ENCODE measurements at places on chromosomes 6 and 20. TPM values are rescaled to one million over a fixed set of nuclear protein-coding genes. Genes with fewer than 3 reads are reported as not detected.

DNA sequence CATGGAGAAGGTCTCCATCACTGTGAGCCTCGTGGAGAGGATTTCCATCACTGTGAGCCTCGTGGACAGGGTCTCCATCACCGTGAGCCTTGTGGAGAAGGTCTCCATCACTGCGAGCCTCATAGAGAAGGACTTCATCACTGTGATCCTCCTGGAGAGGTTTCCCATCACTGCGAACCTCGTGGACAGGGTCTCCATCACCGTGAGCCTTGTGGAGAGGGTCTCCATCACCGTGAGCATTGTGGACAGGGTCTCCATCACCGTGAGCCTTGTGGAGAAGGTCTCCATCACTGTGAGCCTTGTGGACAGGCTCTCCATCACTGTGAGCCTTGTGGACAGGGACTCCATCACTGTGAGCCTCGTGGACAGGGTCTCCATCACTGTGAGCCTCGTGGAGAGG is 140.4 kb downstream of the ERMARD start:
- no peak for DNase-seq
- peaks cover 19% of the 10 kb centered on the region for H3K27me3 ChIP-seq
- no peaks in the 10 kb centered on the region for H3K4me1 ChIP-seq
- no peak overlapping the region for H3K4me3 ChIP-seq
- H3K27ac ChIP-seq, result no peak overlapping the region

GRCh38 chr20:37755665-37756064 is 61.8 kb downstream of the CTNNBL1 start:
- no peak overlapping the region for H3K27ac ChIP-seq
- H3K36me3 ChIP-seq, result peaks cover 5% of the 10 kb centered on the region
- H3K4me3 ChIP-seq, result no peak overlapping the region
- no peaks in the 10 kb centered on the region for H3K27me3 ChIP-seq
- no peak for DNase-seq
- H3K4me1 ChIP-seq, result no peaks in the 10 kb centered on the region

DNA sequence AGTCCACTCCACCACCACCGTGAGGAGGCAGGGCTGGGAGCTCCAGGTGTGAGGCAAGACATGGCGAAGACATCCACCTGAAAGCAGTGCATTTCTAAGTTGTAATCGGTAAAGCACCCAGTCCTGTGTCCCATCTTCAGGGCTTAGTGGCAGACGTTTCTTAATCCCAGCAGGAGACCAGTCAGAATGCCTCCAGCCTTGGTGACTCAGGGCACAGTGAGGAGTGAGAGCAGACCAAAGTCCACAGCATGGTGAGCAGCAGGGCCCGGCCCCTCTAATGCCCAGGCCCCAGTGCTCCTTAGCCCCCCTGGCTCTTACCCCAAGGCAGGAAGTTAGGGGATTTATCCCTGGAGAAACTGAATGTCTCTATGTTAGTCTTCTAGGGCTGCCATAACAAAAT is 183.9 kb downstream of the SYNDIG1 start:
- no peak overlapping the region for H3K4me3 ChIP-seq
- DNase-seq, result no peak
- H3K36me3 ChIP-seq, result no peaks in the 10 kb centered on the region
- no peaks in the 10 kb centered on the region for H3K4me1 ChIP-seq
- H3K27ac ChIP-seq, result no peak overlapping the region

GRCh38 chr6:73702444-73702843 is 6.4 kb downstream of the CD109 start:
- H3K27ac ChIP-seq, result no peak overlapping the region
- DNase-seq, result no peak
- peaks cover 7% of the 10 kb centered on the region for H3K36me3 ChIP-seq
- peaks cover 24% of the 10 kb centered on the region for H3K4me1 ChIP-seq
- peaks cover 6% of the 10 kb centered on the region for H3K27me3 ChIP-seq

GRCh38 chr20:2313316-2313715 is 17.5 kb downstream of the TGM3 start:
- no peaks in the 10 kb centered on the region for H3K4me1 ChIP-seq
- no peak overlapping the region for H3K4me3 ChIP-seq
- no peak for DNase-seq
- H3K27ac ChIP-seq, result no peak overlapping the region
- H3K36me3 ChIP-seq, result no peaks in the 10 kb centered on the region

DNA sequence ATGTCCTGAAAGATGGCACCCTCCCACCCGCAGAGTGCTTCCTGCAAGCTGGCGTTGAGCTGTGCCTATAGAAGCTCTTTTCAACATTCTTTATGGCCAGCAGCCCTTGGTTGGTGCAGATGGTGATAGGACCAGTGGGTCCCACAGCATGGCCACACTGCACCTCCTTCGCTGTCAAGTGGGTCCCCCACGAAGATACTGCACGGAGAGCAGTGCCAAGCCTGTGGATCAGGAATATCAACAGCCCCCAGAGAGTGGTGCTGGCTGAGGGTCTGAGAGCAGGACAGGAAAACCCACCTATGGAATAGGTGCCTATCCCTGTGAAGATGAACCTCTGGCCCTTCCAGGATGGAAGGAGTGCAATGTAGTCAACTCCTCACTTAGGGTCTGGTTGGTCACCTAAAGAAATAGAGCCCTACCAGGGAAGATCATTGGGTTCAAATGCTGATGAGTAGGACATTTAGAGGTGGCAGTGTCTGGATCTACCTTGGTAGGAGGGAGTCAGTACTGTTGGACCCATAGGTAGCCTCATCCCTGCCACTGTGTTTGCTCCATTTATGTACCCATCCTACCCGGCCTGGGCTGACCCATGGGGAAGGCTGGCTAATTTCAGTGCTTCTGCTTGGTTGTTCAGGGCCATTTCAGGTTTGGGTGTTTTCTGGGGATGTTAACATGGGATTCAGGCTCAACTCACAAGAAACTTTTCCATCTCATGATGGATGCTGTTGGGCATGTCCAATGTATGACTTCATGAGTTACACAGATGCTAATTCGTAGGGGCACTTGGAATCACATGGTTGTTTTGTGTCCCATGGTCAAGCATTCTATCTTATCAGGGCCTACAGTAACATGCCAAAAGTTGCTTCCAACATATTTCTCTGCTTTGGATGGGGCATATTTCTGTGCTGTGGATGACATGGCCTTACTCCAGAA is 33.4 kb upstream of the MICB start:
- DNase-seq, result no peak
- H3K4me3 ChIP-seq, result peak overlapping the region; percentile 99
- H3K27ac ChIP-seq, result peak overlapping the region; percentile 88
- peaks cover 11% of the 10 kb centered on the region for H3K36me3 ChIP-seq

GRCh38 chr6:124560873-124561567 is 401.2 kb upstream of the RNF217 start:
- H3K36me3 ChIP-seq, result no peaks in the 10 kb centered on the region
- no peaks in the 10 kb centered on the region for H3K27me3 ChIP-seq
- no peak overlapping the region for H3K27ac ChIP-seq
- H3K4me1 ChIP-seq, result no peaks in the 10 kb centered on the region
- no peak overlapping the region for H3K4me3 ChIP-seq

GRCh38 chr6:34295721-34296120 is 46.9 kb upstream of the SMIM29 start:
- no peaks in the 10 kb centered on the region for H3K27me3 ChIP-seq
- no peak for DNase-seq
- H3K4me1 ChIP-seq, result peaks cover 20% of the 10 kb centered on the region
- peak overlapping the region; percentile 46 for H3K4me3 ChIP-seq
- peaks cover 11% of the 10 kb centered on the region for H3K36me3 ChIP-seq

- H3K36me3 ChIP-seq, result peaks cover 7% of the 10 kb centered on the region
- DNase-seq, result no peak
- no peaks in the 10 kb centered on the region for H3K27me3 ChIP-seq
- H3K4me1 ChIP-seq, result peaks cover 38% of the 10 kb centered on the region
- H3K4me3 ChIP-seq, result no peak overlapping the region
Measured at GRCh38 chr20:31540406-31540805, 26.2 kb downstream of the HM13 start.

GRCh38 chr6:45500924-45501816 is 123.4 kb upstream of the SUPT3H start:
- H3K4me1 ChIP-seq, result peaks cover 38% of the 10 kb centered on the region
- no peaks in the 10 kb centered on the region for H3K27me3 ChIP-seq
- H3K4me3 ChIP-seq, result no peak overlapping the region
- peaks cover 47% of the 10 kb centered on the region for H3K36me3 ChIP-seq
- no peak for DNase-seq

DNA sequence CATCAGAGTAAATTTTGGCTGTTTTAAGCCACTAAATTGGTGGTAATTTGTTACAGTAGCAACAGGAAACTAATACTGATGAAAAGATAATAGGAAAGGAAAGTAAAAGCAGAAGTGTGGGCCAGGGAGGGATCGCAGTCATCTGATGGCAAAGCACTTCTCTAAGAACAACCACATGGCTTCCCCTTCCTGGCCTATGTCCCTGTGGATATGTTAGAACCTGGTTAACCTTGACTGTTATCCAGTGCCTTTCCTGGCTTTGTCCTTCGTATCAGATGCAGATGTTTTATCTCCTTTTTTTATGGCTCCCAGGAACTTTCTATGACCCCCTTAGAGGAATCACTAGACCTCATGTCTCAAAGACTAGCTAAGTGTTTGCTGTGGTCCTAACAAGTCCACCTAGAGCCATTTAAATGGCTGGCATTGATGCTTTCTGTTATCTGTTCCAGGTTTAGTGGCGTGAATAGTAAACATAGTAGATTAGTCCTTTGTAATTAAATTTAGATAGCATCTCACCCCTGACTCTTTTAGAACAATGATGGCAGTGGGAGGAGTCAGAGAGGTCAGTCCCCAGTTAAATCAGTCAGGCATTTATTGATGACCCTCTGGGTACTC is 79.2 kb upstream of the PHACTR2 start:
- DNase-seq, result no peak
- H3K4me3 ChIP-seq, result no peak overlapping the region
- H3K4me1 ChIP-seq, result peaks cover 10% of the 10 kb centered on the region
- no peaks in the 10 kb centered on the region for H3K36me3 ChIP-seq
- H3K27me3 ChIP-seq, result no peaks in the 10 kb centered on the region

DNA sequence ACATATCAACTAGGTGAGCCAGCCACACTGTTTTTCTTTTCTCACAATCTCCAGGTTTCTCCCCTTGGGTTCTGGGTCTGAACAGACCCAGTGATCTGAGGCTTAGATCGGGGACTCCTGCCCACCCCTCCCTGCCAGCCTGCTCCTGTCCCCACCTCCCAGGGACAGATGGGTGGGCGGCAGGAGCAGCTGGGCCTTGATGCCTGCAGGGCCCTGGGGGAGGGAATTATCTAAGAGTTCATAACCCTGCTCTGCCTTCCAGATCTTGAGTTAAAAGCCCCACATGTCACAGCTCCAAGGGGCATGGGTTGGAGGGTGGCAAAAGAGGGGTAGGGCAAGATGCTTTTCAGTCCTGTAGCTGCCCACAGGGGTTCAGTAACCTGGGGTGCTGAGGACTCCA is 5.2 kb upstream of the XKR7 start:
- H3K4me3 ChIP-seq, result no peak overlapping the region
- no peak for DNase-seq
- H3K4me1 ChIP-seq, result peaks cover 5% of the 10 kb centered on the region
- no peaks in the 10 kb centered on the region for H3K36me3 ChIP-seq
- peaks cover 45% of the 10 kb centered on the region for H3K27me3 ChIP-seq

- no peak overlapping the region for H3K27ac ChIP-seq
- H3K36me3 ChIP-seq, result no peaks in the 10 kb centered on the region
Measured at GRCh38 chr6:33112148-33112547, 36.4 kb downstream of the HLA-DPB1 start.

Gene BMP2
- not detected for total RNA-seq

Gene ZNF165
- 6.1 TPM for total RNA-seq

Gene BEND3
- total RNA-seq, result 2.4 TPM

Gene SPAG4
- 9.8 TPM for total RNA-seq

Gene ITPR3
- 52.5 TPM for total RNA-seq

Gene TGM3
- total RNA-seq, result not detected

Gene ARMH2
- not detected for total RNA-seq

Gene TRIM31
- total RNA-seq, result not detected

Gene ELOVL4
- total RNA-seq, result 1.8 TPM

All from activated T-cell treated with anti-CD3 and anti-CD28 coated beads, Interleukin-2, amount 50 U/mL, for 72 hours (primary cell).